ENCODE measurements at places on chromosomes 5 and 9. TPM values are rescaled to one million over a fixed set of nuclear protein-coding genes. Genes with fewer than 3 reads are reported as not detected.

- DNase-seq: no peak
Measured at GRCh38 chr5:107072967-107073366, 597.8 kb downstream of the EFNA5 start.

GRCh38 chr9:95763006-95763405, 112.5 kb upstream of the ERCC6L2 start:
- DNase-seq: no peak

PCDHAC1 gene
- under 0.01 TPM for total RNA-seq

PMPCA gene
- 30.4 TPM for total RNA-seq

FGF1 gene
- total RNA-seq: under 0.01 TPM

All from lung microvascular endothelial cell (primary cell).